Fibroblast of skin of scalp (primary cell): ENCODE measurements at places on chromosomes 16 and 17.

DNA sequence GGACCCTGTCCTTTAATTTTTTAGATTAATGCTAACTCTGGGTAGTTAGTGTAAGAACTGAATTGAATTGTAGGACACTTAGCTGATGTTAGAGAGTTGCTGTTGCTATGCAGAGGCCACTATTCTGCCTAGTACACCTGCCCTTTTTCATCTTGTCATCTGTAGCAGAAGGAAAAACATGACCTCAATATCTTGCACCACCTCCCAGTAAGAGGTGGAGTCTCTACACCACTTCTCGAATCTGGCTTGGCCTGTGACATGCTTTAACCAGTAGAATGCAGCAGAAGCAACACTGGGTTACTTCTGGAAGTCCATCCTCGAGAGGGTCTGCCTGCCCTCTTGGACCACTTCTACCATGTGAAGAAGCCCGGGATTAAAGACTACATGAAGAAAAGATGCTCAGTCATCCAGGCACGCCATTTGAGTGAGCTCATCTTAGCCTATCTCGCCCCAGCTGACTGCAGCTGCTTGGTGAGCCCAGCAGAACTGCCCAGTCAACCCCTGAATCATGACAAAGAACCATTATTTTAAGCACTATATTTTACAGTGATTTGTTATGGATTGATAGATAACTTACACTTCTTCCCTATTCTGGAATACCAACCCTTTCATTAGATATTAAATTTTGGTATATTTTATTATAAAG is 153.5 kb downstream of the MYO1D start:
- DNase-seq, result no peak

DNA sequence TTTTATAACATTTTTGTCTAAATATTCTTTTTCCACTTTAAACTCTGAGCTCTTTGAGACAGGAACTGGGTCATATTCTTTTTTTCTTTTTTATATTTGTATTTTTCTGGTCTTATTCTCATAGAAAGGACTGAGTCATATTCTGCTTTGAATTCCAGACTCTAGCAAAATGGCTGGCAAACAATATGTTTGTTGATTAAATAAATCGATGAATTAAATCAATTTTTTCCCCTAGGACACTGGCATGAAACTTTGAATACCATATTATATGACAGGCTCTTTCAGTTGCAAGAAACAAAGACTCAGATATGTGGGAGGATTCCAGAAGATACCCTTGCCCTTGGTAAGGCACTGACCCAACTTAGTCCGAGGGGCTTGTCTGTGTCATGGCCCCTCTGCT is 3.1 kb upstream of the RGS9 start:
- no peak for DNase-seq

GRCh38 chr17:8753976-8754440 is 4.3 kb downstream of the SPDYE4 start:
- DNase-seq, result peak; percentile 21

GRCh38 chr17:933312-934073 is 46.1 kb downstream of the NXN start:
- peak; percentile 87 for DNase-seq

DNA sequence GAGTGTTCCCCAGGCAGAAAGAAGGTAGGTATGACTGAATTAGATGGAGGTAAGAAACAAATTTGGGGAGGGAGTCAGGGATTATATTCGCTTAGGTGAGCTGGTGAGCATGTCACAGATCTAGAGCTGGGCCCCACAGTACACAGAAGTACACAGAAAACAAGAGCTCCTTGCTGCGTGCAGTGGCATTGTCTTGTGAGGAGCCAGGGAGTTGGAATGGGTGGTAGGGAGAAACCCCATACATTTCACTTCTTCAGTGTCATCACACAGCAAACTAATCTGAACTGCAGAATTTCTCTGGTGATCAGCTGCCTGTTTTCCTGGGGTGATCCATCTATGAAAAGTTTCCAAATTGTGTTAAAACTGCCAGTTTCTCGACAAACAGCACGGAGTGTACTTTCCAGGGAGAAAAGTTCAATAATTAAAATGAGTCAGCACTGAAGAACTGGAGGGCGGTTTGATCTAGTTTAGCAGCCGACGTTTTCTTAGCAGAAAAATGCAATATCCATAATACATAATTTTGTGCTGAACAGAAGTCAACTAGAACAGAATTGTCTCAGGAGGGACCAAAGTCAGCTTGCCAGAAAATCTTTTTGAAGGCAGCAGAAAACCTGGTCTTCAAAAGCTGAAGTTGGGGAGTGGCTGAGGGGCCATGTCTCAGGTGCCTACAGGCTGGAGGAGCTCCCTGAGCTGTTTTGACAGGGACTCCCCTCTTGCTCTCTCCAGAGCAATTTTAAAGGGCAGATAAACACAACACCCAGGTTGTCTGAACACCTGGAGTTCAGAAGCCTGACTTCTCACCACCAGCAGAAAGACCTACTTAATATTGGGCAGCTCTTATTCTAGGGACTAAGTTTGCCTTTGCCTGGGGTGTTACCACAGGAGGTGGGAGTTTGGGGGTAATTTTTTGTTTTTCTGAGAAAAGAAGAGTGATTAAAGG is 448.6 kb downstream of the CA10 start:
- DNase-seq, result no peak
